ENCODE measurements at places on chromosomes 11 and 22.
A peak's percentile ranks its signal among the peaks of the same experiment; 100 is the strongest.

DNA sequence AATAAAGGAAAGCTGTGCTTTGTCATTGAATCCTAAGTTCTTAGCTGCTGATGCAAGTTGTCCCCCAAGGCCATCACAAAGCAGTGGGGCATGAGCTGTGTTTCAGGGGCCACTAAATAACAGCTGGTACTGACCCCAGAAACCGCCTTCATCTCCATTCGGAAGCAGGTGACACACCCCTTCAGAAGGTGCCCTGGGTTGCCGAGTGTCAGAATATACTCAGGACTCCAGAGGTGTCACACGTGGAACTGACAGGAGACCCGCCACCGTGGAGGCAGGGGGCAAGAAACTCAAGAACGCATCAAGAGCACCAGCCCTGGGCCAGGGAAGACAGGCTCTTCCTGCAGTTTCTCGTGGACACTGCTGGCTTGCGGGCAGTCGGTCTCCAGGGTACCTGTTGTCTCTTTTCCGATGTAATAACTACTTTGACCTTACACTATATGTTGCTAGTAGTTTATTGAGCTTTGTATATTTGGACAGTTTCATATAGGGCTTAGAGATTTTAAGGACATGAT lies 41.5 kb downstream of the PPP2R1B start:
- no peak for DNase-seq

- no peak for DNase-seq
Observed at GRCh38 chr11:73795925-73796632, 8.4 kb downstream of the MRPL48 start.

- DNase-seq = no peak
Observed at GRCh38 chr11:47355283-47356128, 3.0 kb upstream of the MYBPC3 start.

DNA sequence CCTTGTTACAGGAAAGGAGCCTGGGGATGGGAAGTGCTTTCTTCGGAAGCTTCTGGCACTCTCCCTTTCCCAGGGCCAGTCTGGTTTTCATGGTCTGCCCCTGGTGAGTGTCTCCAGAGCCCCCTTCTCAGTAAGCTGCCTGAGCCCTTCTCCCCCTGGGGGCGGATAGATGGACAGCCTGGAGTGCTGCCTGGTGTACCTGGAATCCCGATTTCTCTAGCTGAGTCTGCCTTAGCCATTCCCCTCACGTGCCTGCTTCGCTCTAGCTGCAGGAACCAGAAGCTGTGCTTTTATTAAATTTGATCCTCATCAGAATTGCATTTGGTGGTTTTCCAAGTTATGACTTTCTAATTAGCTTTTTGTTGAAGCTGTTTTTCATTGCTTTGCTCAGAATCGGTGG lies 152.9 kb upstream of the NAV2 start:
- DNase-seq = no peak

GRCh38 chr11:128210148-128210940 lies 377.0 kb downstream of the ETS1 start:
- no peak for DNase-seq

GRCh38 chr11:47337229-47337924 lies 15.1 kb downstream of the MYBPC3 start:
- no peak for DNase-seq

- DNase-seq = no peak
Observed at GRCh38 chr11:67045314-67045713, 11.3 kb upstream of the RHOD start.

GRCh38 chr11:109994907-109995306 lies 98.3 kb upstream of the ZC3H12C start:
- DNase-seq = no peak

DNA sequence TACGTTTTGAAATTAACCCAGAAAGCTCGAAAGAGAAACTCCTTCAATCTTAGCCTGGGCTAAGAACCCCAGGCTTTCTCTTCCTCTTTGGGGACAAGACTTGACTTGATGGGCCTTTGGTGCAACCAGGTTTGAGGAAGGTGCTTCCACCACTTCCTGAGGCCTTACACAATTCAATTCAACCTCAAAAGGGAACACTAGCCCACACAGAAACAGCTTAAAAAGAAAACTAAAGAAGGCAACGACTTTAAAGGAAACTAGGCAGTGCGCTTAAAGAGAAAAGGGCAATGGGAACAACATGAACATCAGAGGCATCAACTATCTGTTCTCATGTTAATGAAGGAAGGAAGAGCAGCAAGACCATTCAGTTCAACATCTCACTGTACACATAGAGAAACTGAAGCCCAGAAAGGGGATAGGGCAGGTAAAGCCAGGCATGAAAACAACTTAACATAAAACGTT lies 24.8 kb downstream of the PAK1 start:
- no peak for DNase-seq

GRCh38 chr11:99015634-99016454 lies 4.9 kb upstream of the CNTN5 start:
- DNase-seq = no peak

GRCh38 chr11:71086687-71087258 lies 165.6 kb downstream of the SHANK2 start:
- DNase-seq = no peak

- DNase-seq = no peak
Observed at GRCh38 chr11:33735271-33736147, 714 bp downstream of the CD59 start.

DNA sequence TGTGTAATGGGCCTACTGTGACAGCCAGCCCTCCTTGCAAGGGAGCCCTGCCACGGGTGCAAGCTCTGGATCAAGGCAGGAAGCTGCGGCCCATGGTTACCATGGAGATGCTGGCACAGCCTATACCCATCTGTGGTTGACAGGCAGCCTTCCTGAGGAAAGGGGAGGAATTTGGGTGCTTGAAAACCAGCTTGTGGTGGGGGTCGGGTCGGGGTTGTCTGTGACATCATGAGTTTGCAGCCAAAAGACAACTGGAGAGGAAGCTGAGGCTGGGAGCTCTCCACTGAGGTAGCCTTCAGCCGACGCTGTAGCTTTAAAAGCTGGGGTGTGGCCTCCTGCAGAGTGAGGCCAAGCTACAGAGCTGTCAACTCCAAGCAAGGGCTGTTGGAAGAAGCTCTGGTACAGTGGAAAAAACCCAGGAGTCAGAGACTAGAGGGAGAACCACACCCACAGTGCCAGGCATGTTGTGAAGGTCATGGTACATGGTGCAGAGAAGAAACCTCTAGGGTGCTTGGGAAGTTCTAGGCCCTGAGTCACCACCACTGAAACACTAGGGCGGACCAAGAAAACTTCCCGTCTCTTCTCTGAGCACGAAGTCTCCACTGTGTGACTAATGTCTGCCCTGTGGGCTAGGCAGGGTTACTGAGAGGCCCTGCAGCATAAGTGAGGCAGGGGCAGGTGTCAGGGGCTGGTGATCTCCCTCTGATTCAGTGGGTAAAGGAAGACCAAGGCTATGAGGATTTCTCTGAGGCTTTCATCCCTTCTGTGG lies 10.8 kb upstream of the LDHA start:
- peak; percentile 52 for DNase-seq

DNA sequence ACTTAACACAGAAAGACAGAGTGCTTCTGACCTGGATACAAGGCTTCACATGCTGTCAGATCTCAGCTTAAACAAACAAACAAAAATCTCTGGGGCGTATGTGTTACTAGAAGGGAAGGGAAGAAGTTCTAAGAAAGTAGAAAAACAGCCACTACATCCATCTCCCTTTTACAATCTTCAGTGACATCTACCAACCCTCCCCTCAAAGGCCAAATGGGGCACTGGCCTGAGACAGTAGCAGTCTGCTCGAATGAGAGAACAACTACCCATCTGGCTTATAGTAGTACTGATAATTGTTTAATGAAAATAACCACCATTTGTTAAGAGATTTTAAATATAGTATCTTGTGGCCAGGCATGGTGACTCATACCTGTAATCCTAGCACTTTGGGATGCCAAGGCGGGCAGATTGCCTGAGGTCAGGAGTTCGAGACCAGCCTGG lies 29.4 kb downstream of the CCDC83 start:
- DNase-seq = no peak

GRCh38 chr11:2089536-2090165 lies 49.5 kb downstream of the IGF2 start:
- DNase-seq = no peak

DNA sequence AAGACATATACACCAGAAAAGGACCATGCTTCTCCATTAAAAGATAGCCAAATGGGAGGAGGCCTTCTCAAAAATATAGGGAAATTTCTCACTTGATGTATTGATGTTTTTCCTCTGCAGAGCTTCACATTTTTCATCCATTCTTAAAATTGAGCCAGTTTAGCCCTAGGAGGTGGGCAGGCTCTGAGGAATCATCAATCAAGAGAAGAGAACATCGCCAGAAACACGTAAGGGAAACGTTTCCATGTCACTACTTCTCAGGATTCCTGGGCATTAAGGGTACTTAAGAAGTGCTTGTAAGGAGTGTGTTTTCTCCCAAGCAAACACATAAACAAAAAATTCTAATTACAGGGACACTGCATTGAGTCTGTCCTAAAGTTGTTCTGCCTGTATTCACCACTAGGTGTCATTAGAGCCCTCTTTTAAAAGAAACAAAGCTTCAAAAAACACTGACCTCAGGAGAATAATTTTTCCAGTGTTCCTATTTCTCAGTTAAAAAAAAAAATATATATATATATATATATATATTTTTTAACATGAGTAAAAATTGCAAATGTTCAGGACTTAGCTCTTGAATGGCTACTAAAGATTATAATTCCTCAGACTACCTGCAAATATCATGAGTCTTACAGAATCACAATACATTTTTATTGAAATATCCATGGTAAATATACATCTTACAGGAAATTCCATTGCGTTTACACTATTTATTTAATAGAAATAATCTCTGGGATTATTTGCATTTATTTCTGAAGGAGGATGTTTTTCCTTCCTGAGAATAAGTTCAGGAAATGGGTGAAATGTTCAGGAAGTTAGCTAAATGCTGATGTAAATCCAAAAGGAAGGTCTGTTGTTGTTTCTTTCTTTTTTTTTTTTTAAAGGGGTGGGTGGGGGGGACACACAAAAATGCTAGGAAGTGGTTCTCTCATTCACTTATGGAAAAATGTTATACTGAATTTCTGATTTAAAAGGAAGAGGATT lies 16.0 kb downstream of the FZD4 start:
- no peak for DNase-seq

- DNase-seq = no peak
Observed at GRCh38 chr22:34454598-34454997, 534.3 kb upstream of the LARGE1 start.

DNA sequence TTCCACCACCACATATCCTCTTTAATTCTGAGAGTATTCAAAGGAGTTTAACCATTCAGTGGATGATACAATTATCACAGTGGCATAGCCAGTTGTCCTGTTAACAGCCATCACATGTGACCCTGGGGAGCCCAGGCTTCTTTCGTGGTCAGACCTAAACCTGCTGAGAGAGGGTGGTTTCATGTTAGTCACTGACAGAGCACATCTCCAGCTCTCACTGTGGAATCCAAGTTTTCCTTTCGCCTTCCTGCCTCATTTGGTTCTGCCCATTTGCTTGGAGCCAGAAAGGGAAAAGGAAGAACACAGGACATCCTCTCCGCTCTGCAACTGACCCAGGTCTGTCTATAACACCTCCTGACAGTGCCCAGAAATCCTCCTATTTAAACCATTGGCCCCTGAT lies 60.4 kb downstream of the MCHR1 start:
- no peak for DNase-seq

GRCh38 chr11:118533769-118534729 lies 3.1 kb downstream of the TMEM25 start:
- no peak for DNase-seq

DNA sequence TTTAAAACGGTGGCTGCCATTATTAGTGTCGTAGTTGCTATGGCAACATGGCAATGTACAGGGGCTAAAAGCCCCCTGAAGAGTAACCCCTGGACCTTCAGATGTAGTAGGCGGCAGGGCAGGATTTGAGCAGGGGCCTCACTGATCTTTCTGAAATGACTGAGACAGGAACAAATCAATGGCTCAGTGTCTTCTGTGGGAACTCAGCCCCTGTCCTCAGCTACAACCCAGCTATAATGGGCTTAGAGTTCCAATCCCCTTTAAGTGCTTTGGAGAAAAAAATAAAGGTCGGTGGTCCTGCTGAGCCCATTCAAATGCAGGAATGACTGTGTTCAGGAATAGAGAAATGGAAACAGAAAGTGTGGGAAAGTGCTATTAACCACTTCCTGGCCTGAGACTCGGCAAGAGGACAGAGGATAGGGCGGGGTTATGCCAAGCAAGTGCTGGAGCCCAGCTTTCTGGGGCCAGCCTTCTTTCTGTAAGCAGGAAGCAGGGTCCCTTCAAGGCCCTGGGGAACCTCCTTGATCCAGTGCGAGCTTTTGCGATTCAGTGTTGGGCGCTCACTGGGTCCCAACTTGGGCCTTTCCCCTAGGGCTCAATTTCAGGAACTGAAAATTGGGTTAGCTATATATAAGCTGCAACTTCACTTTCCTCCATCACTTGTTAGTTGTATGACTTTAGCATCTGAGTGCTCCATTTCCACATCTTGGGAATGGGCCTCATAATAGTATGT lies 6.1 kb upstream of the CD82 start:
- DNase-seq = no peak

GRCh38 chr11:132802947-132803346 lies 729.4 kb downstream of the OPCML start:
- no peak for DNase-seq

DNA sequence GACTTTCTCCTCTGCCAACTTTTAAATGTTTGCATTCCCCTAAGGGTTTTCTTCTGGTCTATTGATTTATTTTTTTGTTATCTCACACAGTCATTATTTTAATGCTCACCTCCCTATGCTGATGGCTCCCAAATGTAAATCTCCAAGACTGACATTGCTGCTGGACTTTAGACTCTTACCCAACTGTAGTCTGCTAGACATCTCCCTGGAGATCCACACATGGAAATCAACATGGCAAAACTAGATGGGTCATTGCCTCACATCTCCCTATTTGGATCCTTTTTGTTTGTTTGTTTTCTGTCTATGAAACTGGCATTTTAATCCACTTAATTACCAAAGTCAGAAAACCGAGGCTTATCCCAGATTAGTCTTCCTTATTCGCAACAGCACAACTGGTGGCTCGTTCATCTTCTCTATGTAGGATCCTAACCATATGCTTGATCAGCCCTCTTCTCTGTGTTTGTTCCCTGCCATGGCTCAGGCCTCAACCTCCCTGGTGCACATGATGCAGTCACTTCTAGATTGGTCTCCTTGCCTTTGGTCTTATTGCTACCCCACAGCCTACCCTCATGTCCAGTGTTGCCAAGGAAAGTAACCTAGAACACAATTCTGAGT lies 37.3 kb downstream of the SC5D start:
- DNase-seq = no peak

DNA sequence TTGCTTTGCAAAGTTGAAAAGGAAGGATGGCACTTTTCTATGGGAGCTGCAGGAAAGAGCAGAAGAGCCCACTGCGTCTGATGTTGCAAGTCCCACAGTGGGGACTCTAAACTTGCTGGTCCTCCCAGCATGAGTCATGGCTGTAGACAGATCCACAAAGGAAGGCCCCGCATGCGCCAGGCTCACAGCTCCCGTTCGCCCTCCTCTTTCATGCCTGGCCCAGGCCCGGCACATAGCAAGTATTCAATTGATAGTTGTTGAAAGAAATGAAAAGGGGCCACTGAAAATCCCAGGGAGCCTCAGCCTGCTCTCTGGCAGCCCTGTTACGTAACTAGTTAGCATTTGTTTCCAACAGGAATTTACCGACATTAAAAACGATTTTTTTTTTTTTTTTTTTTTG lies 18.9 kb downstream of the AP1B1 start:
- DNase-seq = no peak

- DNase-seq = no peak
Observed at GRCh38 chr11:64458997-64459396, 100.0 kb downstream of the RPS6KA4 start.

All from stimulated activated CD8-positive, alpha-beta memory T cell treated with anti-CD3 and anti-CD28 coated beads, Interleukin-7, amount 100 ng/mL, for 24 hours (primary cell).